Substantia nigra (tissue), 51 donors: ENCODE measurements at places on chromosomes 12 and 14.

DNA sequence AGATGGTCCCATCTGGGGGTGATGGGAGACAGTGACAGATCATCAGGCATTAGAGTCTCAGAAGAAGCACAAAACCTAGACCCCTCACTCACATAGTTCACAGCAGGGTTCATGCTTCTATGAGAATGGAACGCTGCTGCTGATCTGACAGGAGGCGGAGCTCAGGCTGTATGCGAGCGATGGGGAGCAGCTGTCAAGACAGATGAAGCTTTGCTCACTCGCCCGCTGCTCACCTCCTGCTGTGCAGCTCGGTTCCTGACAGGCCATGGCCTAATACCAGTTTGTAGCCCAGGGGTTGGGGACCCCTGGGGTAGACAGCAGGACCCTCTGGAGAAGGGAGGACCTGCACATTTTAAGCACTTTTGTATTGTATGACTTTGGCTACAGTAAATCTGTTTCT, 111.2 kb downstream of the LGMN start:
- DNase-seq = no peak

DNA sequence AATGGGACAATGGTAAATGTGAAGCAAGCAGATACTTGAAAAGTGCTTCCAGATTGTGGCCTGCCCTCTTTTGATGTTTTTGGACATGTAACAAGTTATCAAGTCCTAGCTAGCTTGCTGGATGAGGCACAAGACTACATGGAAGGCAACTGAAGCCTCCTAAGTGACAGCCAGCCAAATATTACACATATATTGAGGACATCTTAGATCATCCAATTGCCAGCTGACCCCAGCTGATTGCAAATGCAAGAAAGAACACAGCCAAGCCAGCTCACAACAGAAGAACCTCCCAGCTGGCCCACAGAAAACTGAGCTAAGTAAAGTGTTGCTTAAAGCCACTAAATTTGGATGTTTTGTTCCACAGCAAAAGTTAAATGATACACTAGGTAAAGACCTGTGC, 156.9 kb downstream of the SRGAP1 start:
- no peak for DNase-seq

DNA sequence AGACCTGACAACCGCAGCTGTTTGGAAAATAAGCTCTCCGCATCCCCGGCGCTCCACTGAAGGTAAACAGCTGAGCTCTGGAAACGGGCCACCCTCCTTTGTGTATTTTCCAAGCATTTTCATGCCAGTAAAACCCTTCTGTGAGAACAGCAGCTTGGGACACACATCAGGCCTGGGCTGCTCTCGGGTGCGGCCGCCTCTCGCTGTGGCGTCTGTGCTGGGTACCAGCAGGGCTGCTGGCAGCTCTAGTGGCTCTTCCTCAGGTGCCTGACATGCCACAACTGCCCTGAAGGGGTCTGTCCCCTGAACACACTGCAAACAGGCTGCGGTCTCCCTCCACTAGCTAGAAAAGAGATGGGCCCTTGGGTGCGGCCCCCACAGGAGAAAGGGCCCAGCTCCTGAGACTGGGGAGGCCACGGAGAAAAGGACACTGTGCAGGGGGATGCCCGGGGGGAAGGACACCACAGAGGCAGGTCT, 96.3 kb downstream of the ITPK1 start:
- DNase-seq = peak; percentile 48

GRCh38 chr14:71780822-71781221, 151.4 kb upstream of the RGS6 start:
- DNase-seq = no peak

DNA sequence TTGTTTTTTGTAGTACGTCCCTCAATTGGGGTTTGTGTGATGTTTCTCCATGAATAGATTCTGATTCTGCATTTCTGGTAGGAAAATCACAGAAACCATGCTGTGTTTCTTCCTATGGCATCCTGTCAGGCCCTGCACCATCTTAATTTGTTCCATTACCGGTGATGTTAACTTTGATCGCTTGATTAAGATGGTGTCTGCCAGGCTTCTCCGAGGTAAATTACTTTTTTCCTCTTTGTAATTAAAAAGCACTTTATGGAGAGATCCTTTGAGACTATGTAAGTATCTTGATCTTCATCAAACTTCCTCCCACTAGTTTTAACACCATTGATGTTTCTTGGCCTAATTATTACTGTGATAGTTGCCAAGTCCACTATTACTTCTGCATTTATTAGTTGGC, 15.0 kb upstream of the KRT7 start:
- no peak for DNase-seq

DNA sequence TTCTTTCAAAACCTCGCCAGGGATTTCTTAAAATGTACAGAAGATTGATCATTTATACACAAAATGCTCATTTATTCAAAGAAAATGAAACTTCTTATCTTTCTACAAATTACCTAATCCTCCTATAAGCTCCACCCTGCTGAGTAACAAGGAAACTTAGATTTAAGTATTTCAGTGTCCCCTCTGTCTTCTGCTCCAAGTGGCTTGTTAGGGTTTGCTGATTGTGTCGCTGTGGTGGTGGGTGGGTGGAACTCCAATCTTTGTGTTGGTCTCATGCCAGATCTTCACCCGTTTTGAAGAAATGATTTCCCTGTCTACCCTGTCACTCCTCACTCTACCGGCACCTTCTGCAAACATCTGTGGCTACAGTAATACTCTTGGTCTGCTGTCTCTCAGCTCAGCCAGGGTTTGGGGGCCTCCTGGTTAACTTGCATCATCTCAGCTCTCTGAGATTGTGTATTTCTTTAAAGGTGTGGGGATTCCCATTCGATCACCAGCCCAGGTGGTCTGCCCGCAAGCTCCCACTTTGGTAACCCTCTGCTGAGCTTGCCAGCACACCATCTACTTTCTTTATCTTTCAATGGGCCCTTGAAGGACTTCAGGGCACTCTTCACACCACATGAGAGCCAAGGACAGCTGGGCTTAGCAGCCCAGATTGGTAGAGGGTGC, 73.8 kb downstream of the DRAM1 start:
- no peak for DNase-seq
